ENCODE measurements at places on chromosomes 5 and 9. TPM values are rescaled to one million over a fixed set of nuclear protein-coding genes. Genes with fewer than 3 reads are reported as not detected.

GRCh38 chr9:3840311-3840710 is 314.5 kb upstream of the RFX3 start:
- H3K4me1 ChIP-seq: peaks cover 1% of the 10 kb centered on the region
- peaks cover 8% of the 10 kb centered on the region for H3K27me3 ChIP-seq
- H3K36me3 ChIP-seq: no peaks in the 10 kb centered on the region
- DNase-seq: no peak

The NR5A1 gene
- not detected for total RNA-seq

- no peaks in the 10 kb centered on the region for H3K36me3 ChIP-seq
- no peak for DNase-seq
- H3K4me1 ChIP-seq: peaks cover 14% of the 10 kb centered on the region
- H3K4me3 ChIP-seq: no peak overlapping the region
Observed at GRCh38 chr9:89634995-89635742, 30.4 kb downstream of the GADD45G start.

GRCh38 chr5:32589942-32590869 is 4.8 kb downstream of the SUB1 start:
- no peak for DNase-seq
- peaks cover 66% of the 10 kb centered on the region for H3K36me3 ChIP-seq
- H3K27me3 ChIP-seq: no peaks in the 10 kb centered on the region
- H3K4me1 ChIP-seq: no peaks in the 10 kb centered on the region
- no peak overlapping the region for H3K4me3 ChIP-seq
- H3K27ac ChIP-seq: no peak overlapping the region

GRCh38 chr9:98491828-98492227 is 216.9 kb downstream of the GABBR2 start:
- no peaks in the 10 kb centered on the region for H3K27me3 ChIP-seq
- no peaks in the 10 kb centered on the region for H3K36me3 ChIP-seq
- no peaks in the 10 kb centered on the region for H3K4me1 ChIP-seq
- no peak for DNase-seq

- peaks cover 80% of the 10 kb centered on the region for H3K36me3 ChIP-seq
- no peak overlapping the region for H3K4me3 ChIP-seq
- H3K27me3 ChIP-seq: no peaks in the 10 kb centered on the region
- no peak for DNase-seq
- H3K4me1 ChIP-seq: peaks cover 13% of the 10 kb centered on the region
Observed at GRCh38 chr9:36214571-36214970, 23.9 kb downstream of the CLTA start.

- peaks cover 14% of the 10 kb centered on the region for H3K4me1 ChIP-seq
- peak overlapping the region; percentile 25 for H3K27ac ChIP-seq
- no peaks in the 10 kb centered on the region for H3K27me3 ChIP-seq
- H3K36me3 ChIP-seq: no peaks in the 10 kb centered on the region
- H3K4me3 ChIP-seq: no peak overlapping the region
- no peak for DNase-seq
Observed at GRCh38 chr5:14156650-14157492, 13.7 kb downstream of the TRIO start.

The HEMGN gene
- not detected for total RNA-seq

The INSL4 gene
- total RNA-seq: not detected

- peak overlapping the region; percentile 99 for H3K4me3 ChIP-seq
- H3K4me1 ChIP-seq: no peaks in the 10 kb centered on the region
- DNase-seq: no peak
- H3K36me3 ChIP-seq: peaks cover 18% of the 10 kb centered on the region
Observed at GRCh38 chr5:172281346-172281745, 2.2 kb downstream of the UBTD2 start.

The LCN9 gene
- total RNA-seq: 10.4 TPM

DNA sequence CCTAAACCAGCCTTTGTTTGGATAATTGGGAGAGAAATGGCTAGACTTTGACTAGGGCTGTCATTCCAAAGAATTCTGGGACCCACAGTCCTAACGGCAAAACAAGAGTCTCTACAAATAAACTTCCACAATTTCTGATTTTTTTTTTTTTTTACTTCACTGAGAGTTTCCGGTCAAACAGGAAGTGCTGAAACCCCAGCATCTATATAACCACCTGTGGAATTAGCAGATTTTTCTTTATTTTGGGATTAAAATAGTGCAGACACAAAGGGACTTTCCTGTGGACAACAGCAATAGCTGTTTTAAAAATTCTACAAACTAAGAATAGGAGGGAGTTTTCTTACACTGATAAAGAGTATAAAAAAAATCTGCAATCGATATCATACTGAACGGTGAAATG is 157.4 kb downstream of the ARSB start:
- H3K27me3 ChIP-seq: no peaks in the 10 kb centered on the region
- no peaks in the 10 kb centered on the region for H3K36me3 ChIP-seq
- H3K27ac ChIP-seq: no peak overlapping the region
- no peak for DNase-seq
- peaks cover 6% of the 10 kb centered on the region for H3K4me1 ChIP-seq
- no peak overlapping the region for H3K4me3 ChIP-seq

The BAAT gene
- total RNA-seq: not detected

The GRIA1 gene
- 0.38 TPM for total RNA-seq

DNA sequence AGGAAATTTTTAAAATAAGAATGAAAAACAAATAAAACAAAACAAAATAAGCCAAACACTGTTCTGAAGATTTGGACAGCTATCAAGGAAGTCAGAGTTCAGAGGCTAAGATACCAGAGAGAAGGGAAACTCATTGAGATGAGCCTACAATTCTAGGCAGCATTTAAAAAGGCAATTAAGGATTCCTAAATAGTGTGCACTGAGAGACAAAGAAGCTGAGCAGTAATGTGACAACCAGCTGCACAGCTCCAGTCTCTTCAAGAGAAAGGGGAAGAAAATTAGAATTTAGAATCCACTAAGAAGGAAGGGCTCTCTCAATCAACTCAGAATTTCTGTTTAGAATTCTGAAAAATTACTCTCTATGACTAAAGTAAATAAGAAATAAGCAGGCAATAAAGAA is 246.7 kb upstream of the COX7C start:
- H3K4me3 ChIP-seq: no peak overlapping the region
- DNase-seq: no peak
- no peaks in the 10 kb centered on the region for H3K36me3 ChIP-seq
- H3K27me3 ChIP-seq: no peaks in the 10 kb centered on the region

The PRDM9 gene
- total RNA-seq: not detected

The CDH9 gene
- total RNA-seq: not detected

The PRSS3 gene
- not detected for total RNA-seq

GRCh38 chr5:140658870-140659269 is 5.8 kb upstream of the WDR55 start:
- no peaks in the 10 kb centered on the region for H3K4me1 ChIP-seq
- no peak overlapping the region for H3K4me3 ChIP-seq
- H3K27ac ChIP-seq: no peak overlapping the region
- no peaks in the 10 kb centered on the region for H3K27me3 ChIP-seq
- no peak for DNase-seq

The SUSD3 gene
- 6.3 TPM for total RNA-seq

DNA sequence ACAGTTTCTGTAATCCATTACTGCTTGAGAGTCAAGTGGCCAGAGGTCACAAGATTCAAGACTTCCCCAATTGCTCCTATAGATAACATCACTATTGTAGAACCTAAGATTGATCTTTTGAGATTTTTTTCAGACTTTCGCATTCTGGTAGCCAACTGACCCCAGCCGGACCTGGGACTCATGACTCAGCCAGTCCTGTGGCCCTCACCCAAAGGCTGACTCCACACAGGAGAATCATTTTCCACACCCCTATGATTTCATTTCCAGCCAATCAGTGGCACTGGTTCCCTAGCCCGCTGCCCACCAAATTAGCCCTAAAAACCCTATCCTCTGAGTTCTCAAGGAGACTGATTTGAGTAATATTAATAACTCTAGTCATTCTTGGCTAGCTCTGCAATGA is 36.2 kb downstream of the TARS1 start:
- peaks cover 3% of the 10 kb centered on the region for H3K4me1 ChIP-seq
- DNase-seq: no peak
- no peaks in the 10 kb centered on the region for H3K27me3 ChIP-seq
- no peak overlapping the region for H3K4me3 ChIP-seq
- H3K27ac ChIP-seq: no peak overlapping the region

DNA sequence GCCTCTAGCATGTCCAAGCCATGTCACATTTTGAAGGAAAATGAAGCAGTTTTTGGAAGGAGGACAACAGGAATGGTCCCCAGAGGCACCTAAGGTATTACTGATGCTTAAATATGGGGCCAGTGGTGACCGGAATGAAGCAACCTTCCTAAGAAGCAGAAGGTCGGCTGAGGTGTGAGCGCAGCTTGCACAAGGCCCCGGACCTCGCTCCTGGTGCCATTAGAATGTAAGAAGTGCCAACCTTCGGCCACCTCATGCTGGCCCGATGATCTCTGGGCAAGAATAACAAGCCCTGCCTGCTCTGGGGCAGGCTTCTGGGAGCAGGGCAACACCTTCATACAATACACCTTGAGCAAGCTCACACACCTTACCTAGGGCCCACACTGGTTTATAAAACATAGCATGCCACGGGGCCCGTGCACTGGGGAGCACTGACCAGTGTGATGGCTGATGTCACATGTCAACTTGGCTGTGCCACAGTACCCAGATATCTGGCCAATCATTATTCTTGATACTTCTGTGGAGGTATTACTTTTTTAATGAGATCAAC is 21.9 kb downstream of the SEMA4D start:
- H3K36me3 ChIP-seq: no peaks in the 10 kb centered on the region
- no peak for DNase-seq
- no peak overlapping the region for H3K27ac ChIP-seq

DNA sequence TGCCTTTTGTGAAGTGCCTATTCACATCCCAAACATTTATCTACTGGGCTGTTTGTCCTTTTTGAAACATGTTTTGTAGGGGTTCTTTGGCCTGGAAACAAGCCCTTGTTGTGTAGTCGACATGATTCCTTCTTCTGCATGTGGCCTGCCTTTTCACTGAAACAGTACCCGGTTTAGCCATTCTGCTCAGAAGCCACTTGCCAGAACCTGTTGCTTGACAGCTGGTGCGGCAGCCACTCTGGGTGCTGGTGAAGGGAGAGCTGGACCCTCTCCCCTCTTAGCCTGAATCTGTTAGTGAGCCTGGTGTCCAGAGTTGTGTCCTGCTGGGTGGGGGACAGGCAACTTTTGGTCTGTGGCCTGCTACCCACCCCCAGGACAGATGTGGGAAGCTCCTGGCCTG is 128.8 kb upstream of the CACNA1B start:
- H3K4me1 ChIP-seq: peaks cover 3% of the 10 kb centered on the region
- no peaks in the 10 kb centered on the region for H3K27me3 ChIP-seq
- H3K27ac ChIP-seq: no peak overlapping the region
- peaks cover 64% of the 10 kb centered on the region for H3K36me3 ChIP-seq

DNA sequence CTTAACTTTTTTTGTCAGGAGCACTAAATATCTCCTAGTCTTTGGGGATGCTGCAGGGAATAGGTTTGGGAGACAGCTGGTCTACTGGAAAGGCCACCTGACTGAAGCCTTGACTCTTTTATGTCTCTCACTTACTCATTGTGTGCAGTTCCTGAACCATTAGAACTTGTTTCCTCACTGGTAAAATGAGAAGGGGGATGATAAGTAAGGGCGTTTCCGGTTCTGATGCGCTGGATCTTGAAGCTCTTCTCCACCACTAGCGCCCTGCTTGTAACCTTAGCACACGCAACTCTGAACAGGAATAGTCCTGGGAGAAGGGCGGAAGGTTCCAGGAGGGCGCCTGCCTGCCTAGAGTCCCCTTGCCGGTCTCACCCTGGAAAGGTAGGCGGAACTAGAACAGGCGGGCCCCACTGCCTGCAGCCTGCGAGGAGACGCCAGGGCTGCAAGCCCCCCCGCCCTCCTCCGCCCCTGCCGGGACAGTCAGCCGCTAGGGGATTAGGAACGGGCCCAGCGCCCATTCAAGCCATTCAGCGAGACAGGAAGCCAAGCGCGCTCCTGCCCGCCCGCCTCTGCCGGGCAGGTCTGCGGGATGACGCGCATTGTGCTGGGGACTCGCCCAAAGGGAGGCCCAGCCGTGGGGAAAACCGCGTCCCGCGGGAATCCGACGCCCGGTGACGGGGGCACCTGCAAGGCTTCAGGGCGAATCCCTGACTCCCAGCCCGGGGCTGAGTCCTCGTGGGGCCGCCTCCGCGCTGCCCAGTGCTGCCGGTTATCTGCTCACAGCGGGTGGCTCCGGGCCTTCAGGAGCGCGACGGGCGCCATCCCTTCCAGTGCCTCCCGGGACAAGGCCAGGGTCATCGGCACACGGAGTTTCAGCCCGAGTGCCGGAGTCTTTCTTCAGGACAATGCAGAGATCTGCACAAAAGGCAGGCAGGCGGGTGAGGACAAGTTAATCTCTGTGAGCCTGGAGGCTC is 44.0 kb upstream of the XPA start:
- no peaks in the 10 kb centered on the region for H3K36me3 ChIP-seq
- peak; percentile 96 for DNase-seq
- H3K27ac ChIP-seq: no peak overlapping the region
- H3K4me1 ChIP-seq: peaks cover 6% of the 10 kb centered on the region

The GPR151 gene
- total RNA-seq: 5.1 TPM

DNA sequence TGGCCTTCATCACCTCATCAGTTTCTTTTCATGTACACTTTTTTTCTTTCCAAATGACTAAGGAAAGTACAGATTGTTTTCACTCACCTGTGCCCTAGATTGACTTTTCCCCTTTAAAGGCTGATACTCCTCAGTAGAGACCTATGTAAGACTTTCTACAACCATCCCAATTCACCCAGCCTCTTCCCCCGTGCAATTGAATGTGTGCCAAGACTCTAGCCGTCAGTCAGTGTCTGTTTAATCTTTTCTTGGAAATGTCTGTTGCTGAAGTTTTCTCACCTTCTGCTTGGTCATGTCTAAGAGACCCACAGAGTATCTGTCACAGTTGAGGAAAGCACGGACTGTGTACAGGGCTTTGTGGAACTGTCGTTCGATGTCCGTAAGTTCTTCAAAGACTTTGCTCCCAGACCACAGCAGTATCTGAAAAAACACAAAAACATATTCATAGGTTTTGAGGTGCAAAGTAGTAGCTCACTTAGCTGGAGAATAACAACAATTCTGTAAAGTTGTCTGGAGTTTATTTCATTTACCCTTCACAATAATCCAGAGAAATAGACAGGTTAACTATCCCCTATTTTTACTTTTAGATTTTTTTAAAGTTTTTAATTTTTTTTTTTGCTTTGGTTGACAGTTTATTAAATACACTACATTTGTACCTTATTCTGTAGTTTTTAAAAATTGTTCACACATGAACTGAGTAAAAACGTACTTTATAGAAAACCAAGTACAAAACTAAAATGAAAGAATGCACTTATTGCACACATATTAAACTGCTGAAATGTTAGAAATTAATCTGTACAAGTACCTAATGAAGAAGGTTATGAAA is 13.6 kb downstream of the PDE6A start:
- no peak overlapping the region for H3K4me3 ChIP-seq
- no peaks in the 10 kb centered on the region for H3K36me3 ChIP-seq
- H3K4me1 ChIP-seq: no peaks in the 10 kb centered on the region

The EPB41L4A gene
- 7.9 TPM for total RNA-seq

GRCh38 chr5:55030676-55031369 is 6.8 kb downstream of the GZMK start:
- peak overlapping the region; percentile 71 for H3K27ac ChIP-seq
- peaks cover 3% of the 10 kb centered on the region for H3K4me1 ChIP-seq
- no peaks in the 10 kb centered on the region for H3K36me3 ChIP-seq
- DNase-seq: no peak
- no peak overlapping the region for H3K4me3 ChIP-seq
- H3K27me3 ChIP-seq: peaks cover 61% of the 10 kb centered on the region

GRCh38 chr5:91189480-91190313 is 193.4 kb downstream of the ARRDC3 start:
- H3K27me3 ChIP-seq: no peaks in the 10 kb centered on the region
- H3K4me1 ChIP-seq: no peaks in the 10 kb centered on the region
- H3K36me3 ChIP-seq: no peaks in the 10 kb centered on the region
- no peak overlapping the region for H3K4me3 ChIP-seq
- peak; percentile 49 for DNase-seq

The CANX gene
- 598 TPM for total RNA-seq

- H3K27ac ChIP-seq: no peak overlapping the region
- H3K4me3 ChIP-seq: no peak overlapping the region
- no peak for DNase-seq
Observed at GRCh38 chr5:123083298-123083697, 5.7 kb upstream of the PRDM6 start.

All from endodermal cell (in vitro differentiated cells).